ENCODE measurements at places on chromosomes 1 and 21.
A peak's percentile ranks its signal among the peaks of the same experiment; 100 is the strongest.

- no peak for DNase-seq
Observed at GRCh38 chr1:10075732-10076131, 43.0 kb downstream of the UBE4B start.

DNA sequence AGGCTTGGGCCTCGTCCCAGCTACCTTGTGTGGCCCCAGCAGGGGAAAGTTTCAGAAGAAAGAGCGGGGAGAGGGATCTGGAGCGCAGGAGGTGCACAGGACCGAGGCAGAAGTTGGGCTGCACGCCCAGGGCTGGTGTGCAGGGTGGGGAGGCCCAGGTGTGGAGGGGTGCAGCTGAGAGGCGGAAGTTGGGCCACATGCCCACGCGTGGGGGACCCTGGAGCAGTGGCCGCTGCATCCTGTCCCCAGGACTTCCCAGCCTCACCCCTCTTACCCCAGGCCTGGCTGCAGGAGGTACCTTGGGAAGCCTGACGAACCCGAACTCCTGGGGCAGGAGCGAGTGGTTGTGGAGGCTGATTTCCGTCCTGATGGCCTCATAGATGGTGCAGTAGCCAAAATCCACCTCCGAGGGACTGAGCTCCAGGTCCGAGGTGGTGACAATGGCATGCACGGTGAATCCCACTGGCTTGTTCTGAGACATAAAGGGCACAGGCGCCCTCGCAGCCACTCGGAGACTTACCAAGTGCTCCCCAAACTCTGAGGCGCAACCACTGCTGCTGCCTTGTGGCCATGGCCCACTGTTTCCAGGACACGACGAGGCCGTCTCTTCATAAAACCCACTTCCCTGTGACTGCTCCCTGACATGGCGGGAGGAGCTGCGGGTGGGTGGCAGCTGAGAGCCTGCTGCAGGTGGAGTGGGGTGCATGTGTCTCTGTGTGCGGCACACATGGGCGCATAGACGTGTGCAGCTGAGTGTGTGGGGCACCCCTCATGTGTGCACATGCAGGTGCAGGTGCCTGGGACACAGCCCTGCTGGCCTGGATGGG lies 20.4 kb upstream of the TMEM52 start:
- DNase-seq = no peak

GRCh38 chr1:109890115-109890953 lies 20.3 kb upstream of the CSF1 start:
- no peak for DNase-seq

DNA sequence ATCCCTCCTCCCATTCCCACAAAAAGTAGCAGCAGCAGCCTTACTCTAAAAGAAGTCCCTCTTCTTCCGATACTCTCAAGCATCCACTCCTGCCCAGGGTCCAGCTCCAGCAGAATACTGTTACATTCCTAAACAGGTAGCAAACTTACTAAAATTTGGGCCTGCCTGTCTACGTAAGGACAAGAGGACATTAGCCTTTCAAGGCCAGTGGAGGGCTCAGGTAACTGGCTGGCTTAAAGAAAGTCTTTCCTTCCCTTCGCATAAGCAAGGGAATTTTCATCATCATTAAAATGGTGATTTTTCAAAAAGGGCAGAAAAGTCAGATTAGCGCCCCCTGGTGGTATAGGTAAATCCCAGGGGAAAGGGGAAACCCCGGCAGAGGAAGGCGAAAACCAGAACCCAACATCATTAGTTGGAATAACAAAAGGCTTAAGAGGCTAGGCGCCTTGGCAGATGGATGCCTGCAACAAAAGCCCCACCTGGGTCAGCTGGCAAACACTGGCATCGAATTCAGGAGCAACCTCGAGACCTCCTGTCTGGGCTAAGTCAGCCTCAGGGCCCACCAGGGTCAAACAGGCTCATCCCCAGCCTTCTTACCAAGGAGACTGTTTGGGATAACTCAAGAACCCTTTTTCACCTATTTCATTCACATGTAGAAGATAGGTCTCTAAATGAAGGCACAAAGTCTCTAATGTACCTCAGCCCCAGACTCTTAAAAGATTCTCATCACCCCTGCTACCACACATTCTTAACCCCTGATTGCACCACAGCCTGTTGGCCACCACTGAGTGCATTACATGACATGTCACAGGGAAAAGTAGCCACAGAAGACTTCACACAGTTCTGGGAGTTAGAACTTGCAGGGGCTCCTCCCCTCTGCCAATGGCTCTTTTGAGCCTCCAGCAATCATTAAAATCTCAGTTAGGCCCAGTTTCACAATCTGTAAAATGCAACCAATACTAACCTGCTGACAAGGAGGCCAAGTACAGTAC lies 36.7 kb downstream of the ERI3 start:
- DNase-seq = peak; percentile 91

GRCh38 chr1:178060789-178061556 lies 32.9 kb upstream of the RASAL2 start:
- peak; percentile 37 for DNase-seq

DNA sequence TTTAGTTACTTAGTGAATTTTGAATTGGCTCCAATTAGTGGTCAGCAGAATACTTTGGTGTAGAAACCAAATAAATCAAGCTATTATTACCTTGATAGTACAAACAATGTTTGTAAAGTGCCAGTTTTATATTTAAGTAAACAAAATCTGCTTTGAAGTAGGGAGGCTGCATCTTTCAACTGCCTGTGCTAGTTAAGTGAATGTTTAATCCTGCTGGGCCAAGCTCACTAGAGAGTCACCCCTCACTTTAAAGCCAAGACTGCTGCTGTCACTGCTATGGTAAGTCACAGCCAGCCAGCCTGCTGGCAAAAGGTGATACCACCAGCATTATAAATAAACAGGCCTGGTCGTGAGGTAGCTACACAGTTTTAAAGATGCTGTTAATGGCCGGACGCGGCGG lies 10.3 kb upstream of the CFAP126 start:
- no peak for DNase-seq

DNA sequence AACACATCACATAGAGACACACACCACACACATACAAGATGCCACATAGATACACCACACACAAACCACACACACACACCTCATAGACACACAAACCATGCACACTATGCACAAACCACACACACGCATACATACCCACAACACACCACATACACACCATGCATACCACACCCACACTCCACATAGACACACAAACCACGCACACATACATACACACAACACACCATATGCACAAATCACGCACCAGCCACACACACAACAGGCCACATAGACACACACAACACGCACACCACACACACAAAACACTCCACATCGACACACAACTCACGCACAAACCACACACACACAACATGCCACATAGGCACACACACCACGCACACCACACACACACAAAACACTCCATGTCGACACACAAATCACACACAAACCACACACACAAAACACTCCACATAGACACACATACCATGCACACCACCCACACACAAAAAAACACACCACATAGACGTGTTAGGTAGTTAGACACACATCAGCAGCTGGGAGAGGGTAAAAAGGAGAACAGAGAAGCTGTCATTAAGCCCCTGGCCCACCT lies 49.5 kb upstream of the SLC19A1 start:
- DNase-seq = no peak

DNA sequence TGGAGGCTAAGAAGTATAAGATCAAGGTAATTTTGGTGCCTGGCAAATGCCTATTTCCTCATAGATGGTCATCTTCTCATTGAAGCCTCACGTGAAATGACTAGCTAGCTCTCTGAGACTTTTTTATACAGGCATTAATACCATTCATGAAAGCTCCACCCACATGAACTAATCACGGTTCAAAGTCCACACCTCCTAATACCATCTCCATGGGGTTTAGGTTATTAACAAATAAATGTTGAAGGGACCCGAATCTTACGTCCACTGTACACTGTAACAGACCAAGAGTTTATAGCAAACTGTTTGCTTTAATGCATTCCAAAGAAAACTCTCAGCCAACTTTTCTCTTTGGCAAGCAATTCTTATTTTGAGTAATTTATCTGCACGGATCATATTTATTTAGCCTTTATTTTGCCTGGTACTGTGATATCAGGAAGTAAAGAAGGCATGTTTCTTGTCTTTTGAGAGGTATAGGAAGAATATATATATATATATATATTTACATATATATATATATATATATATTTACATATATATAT lies 296.1 kb upstream of the LRRC7 start:
- DNase-seq = no peak

GRCh38 chr1:9356021-9356420 lies 63.3 kb downstream of the SPSB1 start:
- no peak for DNase-seq

- DNase-seq = no peak
Observed at GRCh38 chr1:230684146-230684545, 29.8 kb downstream of the AGT start.

DNA sequence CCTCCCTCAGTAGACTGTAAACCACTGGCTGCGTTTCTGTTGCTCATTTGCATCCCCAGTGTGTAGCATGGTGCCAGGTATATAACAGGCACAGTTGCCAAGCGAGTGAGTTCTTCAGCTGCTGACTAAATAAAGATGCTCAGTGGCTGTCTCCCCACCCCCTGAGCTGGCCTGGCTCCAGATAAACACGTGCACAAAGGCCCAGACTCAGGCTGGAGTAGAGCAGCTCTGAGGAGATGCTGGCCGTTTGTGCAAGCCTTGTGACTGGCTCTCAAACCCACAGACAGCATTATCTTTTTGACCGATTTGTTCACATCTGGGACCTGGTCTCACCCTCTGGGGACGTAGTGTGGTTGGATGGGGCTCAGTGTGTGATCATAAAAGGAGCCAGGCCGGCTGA lies 7.1 kb downstream of the CHRNB2 start:
- DNase-seq = peak; percentile 41

- DNase-seq = no peak
Observed at GRCh38 chr1:226589008-226589733, 40.6 kb downstream of the STUM start.

DNA sequence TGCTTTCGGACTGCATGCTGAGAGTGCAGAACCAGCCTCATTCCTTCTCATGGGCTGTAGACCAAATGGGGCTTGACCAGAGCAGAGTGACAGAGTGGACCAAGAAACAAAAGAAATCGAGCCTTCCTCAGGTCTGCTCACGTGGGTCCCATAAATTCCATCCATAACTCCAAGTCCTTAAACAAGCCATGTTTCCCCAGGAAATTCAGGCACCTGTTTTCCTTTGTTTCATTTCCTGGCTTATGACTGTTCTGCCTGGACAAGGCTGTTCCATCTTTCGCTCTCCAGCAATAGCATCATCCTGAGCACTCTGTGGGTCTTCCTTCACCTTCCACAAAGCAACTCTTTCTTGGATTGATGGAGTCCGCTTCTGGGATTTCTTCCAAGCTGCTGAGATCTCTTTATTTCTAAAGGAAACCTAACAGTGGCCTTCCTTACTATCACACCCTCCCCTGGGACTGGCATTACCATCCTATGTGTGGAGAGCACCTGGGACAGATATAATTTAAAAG lies 63.9 kb downstream of the LAMC2 start:
- no peak for DNase-seq

GRCh38 chr1:29744684-29745490 lies 508.6 kb downstream of the PTPRU start:
- DNase-seq = peak; percentile 56

DNA sequence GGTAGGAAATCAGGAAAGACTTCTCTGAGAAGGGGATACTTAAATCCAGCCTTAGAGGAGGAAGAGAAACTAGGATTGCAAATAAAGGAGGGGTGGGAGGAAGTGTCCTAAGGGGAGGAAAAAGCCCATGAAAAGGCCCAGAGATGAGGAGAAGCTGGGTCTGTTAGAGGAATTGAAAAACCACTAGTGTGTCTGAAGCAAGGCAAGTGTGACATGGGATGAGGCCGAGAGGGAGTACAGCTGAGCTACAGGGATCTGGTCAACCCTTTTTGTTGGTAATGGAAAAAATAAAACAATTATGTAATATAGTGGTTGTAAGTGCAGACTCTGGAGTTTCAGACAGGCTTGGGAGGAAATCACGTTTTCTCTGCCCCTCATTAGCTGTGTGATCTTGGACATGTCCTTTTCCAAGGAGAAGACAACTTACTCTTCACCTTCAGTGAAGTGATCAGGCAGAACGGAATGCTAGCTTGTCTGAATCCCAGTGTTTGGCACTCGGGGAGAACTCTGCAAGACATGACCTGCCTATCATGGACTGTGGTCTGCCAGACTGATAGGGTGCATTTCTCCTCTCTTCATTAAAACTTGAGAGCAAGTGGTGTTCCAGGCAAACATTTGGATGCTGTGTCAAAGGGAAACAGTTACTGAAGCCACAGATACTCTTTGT lies 7.4 kb upstream of the S100A10 start:
- no peak for DNase-seq
